ENCODE measurements at places on chromosomes 5 and 9.

DNA sequence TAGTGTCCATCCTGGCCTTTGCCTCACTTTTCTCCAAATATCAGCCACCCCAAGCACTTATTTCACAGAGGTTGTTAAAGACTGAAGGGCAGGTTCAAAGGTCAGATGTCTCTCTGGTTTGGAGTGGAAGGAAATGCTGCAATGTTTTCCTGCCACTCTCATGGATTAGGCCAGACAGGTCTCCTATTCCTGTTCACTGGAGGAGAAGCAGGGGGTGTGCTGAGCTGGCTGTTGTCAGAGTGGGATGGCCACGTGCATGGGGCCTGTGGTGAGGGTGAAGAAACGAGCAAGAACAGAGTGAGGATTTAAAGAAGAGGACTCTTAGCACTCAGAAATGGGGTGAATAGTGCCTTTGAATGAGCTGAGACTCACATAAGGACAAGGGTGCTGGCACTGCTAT is 6.7 kb downstream of the TMEM8B start:
- DNase-seq = no peak

DNA sequence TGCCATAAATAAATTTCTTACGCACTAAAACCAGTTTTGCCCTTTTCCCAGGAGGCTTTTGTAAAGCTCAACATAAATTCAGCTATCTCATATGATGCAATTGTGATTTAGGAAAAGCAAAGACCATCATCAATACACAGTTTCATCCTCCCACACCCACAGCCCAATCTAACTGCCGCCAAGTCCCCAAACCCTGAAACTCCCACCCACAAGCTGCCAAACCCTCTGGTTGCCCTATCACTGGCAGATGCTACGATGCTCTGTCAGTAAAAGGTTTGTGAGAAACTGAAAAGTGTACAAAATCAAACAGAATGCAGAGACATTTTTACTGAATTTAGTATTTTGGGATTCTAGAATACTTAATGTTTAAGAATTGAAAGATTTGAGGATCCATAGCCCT is 42.8 kb upstream of the NR4A3 start:
- DNase-seq = no peak

- DNase-seq = no peak
Observed at GRCh38 chr9:86633945-86634344, 279.7 kb upstream of the TUT7 start.

DNA sequence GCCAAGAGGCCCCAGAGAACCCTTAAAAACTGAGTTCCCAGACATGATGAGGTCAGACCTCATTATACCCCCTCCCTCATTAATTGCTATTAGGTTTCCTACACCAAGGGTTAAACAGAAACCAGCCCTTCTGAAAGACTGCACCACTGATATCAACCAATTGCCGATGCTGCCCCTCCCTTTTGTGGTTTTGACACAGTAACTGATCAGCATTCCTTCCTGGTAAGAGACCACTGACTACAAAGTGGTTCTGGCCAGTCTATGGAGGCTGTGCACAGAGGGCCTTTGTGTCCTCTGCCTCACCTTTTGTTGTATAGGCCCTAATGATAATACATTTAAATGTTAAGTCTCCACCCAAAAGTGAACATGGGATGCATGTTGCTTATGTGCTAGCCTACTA is 201.5 kb downstream of the FRMD3 start:
- DNase-seq = no peak

DNA sequence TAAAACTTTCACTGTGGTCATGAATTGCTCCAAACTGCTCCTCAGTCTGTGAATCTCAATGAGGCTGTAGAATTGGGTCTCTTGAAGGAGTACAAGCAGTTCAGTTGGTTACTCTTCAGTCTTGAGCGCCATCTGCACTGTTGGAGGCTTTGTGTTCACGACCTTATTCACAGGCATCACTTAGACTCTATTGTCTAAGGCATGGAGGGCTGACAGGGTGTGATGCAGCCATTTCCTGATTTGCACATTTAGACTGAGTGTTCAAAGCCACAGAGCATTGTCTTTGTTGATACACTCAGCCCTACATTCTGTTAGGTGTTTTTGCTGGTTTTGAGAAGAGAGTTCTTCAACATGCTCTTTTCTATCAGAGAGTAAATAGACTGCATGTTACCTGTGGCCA is 355.9 kb upstream of the RIOK2 start:
- no peak for DNase-seq
